ENCODE measurements at places on chromosomes 4 and X.

- no peak for DNase-seq
Measured at GRCh38 chr4:76307660-76308014, 1.1 kb downstream of the STBD1 start.

GRCh38 chrX:7247346-7247745 is 99.4 kb upstream of the PUDP start:
- no peak for DNase-seq

DNA sequence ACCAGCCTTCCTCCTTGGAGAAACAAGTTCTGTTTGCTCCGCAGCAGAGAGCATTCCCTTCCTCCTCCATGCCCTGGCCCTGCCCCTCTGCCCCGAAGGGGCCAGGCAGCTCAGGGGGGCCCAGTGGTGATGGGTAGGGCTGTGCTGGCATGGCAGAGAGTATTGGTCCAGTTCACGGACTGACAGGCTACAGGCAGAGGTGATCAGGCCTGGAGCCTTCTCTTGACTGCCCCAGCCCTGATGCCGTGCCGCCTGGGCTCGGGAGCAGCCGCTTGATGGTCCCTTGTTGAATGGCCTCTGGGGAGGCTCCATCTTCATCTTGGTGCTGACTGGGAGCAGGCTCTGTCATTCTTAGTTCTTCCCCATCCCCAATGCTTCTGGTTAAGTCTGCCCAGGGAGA is 9.6 kb downstream of the NLGN3 start:
- DNase-seq: no peak

- DNase-seq: no peak
Measured at GRCh38 chr4:161931089-161931488, 232.7 kb downstream of the FSTL5 start.

DNA sequence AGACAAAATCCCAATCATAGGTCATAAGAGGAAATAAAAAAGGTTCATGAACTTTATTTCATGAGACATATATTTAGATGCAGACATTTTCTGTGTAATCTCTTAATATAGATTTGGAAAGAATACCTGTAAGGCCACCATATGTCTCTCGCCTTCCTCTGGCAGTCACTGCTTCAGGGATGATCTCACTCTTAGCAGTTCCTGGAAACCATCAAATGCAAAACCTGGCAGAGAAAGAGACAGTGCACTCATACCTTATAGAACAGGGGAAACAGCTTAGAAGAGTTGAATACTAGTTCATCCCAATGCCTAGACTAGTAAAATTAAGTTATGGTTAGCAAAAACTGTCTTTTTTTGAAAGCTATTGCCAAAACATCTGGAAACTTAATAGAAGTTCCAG is 243.3 kb downstream of the GASK1B start:
- DNase-seq: no peak

- DNase-seq: no peak
Measured at GRCh38 chr4:124035364-124036041, 638.9 kb downstream of the SPRY1 start.

- no peak for DNase-seq
Measured at GRCh38 chr4:118736900-118737299, 51.7 kb downstream of the METTL14 start.

DNA sequence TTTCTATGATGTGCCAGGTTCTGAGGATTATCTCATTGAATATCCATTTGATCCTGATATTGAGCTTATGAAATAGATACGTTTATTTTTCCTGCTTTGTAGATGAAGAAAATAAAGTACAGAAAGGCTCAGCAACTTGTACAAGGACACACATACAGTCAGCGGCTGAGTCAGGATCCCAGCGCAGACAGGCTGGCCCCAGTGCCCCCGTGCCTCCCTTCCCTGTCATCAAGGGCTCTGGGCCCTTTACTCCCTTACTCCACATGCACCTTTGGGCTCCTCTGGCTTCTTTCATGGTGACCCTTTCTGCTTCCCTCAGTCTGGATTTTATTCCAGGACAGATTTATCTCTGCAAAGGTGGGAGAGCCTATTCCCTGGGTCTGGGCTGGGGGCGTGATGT is 12.8 kb downstream of the RASL11B start:
- DNase-seq: no peak

DNA sequence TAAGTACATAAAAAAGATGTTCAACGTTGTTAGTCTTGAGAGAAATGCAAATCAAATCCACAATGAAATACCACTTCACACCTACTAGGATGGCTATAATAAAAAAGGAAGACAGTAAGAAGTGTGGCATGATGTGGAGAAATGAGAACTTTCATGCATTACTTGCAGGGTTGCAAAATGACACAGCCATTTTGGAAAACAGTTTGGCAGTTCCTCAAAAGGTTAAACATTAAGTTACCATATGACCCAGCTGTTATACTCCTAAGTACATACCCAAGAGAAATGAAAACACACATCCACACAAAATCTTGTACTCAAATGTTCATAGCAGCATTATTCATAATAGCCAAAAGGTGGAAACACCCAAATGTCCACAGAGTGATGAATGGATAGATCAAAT is 25.8 kb upstream of the LIMCH1 start:
- DNase-seq: no peak

- no peak for DNase-seq
Measured at GRCh38 chr4:1505511-1506460, 99.5 kb upstream of the NKX1-1 start.

DNA sequence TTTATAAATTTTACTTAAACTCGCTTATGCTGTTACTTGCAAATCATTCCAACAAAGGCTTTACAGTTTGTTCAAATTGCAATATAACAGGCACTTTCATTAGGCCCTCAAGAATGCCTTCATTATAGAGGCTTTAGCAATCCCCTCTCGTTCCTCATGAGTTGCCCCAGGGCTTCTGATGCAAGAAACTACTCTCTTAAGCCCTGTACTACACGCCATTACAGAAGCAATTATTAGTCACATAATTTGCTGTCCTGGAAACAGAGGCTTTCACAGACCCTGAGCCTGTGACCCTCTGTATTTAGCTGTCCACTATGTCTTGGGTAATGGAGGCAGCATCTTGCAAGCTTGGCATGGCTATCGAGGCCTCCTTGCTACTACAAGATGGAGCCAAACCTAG is 965.9 kb upstream of the DIAPH2 start:
- no peak for DNase-seq

- no peak for DNase-seq
Measured at GRCh38 chrX:7127056-7127455, 20.5 kb upstream of the STS start.

GRCh38 chrX:55715847-55716246 is 1.7 kb upstream of the RRAGB start:
- DNase-seq: no peak

DNA sequence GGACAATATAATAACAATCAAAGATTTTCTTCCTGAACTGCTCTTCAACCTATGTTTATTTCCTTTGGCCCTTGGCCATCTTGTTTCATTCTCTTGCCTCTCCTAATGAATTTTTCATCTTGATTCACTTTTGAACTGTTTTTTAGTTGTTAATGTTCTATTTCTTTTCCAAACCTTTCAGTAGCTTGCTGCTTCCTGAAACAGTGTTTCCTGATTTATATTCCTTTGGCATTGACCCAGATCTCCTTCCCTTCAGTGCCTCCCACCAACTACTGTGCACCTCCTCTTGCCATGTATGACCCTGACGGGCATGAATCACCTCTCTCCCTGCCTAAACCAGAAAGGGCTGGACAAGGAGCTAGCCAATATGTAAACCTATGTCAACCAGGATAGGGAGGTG is 25.6 kb upstream of the SPP1 start:
- no peak for DNase-seq

- DNase-seq: no peak
Measured at GRCh38 chr4:83894831-83895230, 358.9 kb downstream of the GPAT3 start.

- no peak for DNase-seq
Measured at GRCh38 chrX:1676866-1677265, 62.0 kb downstream of the ASMT start.

DNA sequence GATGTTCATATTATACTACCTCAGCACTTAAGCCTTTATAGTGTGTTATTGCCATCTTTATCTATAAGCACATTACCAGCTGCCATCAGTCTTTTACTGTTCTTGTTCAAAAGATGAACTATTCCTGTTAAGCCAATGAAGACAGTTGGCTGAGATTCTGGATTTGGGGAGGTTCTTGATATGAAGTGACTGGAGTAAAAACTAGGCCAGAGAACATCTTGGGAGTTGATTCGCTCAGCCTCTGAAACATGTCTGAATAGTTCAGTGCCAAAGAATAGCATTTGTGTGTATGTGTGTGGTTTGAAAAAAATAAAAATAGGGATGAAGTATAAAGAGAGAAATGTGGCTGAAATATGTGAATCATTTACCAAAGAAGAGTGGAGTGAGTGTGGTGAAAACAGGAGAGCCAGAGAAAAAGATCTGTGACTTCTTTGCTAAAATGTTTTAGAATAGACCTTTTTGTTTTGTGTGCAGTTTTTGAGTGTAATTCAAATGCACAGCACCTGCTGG is 15.2 kb downstream of the EXOC1 start:
- no peak for DNase-seq

DNA sequence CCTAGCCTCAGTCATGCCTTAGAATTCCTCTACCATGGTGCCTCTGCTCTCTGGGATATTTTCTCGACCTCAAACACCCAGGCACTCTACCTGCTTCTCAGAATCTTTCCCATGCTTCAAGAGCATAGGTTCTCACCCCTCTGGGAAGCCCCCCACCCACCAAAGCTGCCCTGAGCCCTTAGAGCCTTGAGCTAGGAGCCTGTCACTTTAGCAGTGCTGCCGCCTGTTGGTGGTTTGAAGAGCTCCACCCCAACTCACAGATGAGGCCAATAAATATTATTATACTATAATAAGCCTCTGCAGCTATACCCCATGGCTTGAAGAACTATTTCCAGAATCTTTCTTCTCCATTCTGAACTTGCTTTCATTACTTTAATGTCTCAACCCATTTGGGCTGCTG is 109.7 kb downstream of the RTL5 start:
- no peak for DNase-seq

GRCh38 chrX:140104760-140105159 is 139.4 kb upstream of the CXorf66 start:
- DNase-seq: no peak

DNA sequence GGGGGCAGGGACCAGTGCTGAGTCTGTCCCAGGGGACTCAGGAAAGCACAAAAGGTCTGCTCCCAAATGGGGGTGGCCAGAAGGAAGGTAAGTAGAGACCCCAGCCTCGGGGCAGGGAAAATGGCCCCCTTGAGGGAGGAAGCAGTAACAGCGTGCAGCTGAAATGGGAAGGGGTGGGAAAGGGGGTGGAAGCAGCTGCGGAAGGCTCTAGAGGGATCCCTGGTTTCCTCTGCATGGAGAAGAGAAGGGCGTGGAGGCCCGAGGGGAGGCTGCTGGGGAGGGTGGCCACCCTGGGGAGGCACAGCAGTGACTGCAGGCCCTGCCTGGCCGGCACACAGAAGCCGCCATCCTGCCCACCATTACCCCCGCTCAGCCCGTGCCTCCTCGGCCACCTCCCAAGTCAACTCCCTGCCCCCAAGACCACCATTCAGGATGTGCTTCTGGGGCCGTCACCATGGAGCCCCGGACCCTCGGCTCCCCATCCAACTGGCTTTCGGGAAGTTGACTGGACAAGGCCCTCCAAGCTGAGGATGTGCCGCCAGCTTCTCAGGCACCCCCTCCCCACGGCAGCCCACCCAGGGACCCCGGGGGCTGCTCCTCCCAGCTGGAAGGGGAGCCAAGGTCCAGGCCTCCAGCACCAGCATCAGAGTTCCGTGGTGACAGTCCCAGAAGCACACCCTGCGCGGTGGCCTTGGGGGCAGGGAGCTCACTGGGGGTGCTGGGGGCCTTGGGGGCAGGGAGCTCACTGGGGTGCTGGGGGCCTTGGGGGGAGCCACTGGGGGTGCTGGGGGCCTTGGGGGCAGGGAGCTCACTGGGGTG is 23.6 kb downstream of the CFAP99 start:
- no peak for DNase-seq

GRCh38 chr4:8275548-8275910 is 6.0 kb downstream of the HTRA3 start:
- DNase-seq: no peak

DNA sequence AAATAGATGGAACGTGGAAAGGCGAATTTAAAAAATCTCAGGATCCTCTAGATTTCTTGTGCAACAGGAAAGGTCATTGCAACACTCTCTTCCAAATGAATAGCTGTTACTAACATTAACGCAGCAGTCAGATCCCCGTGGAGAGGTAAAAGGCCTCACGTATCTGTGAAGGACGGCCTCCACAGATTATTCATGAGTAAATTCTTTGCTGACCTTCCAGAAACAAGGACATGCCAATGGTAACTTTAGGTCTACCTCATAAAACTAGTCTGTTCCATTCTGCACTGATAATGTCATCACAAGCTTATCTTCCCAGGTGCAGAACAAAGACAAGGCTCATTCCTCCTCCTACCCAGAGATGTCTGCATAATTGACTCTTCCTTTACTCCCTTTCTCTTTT is 16.1 kb upstream of the REPS2 start:
- DNase-seq: no peak

- DNase-seq: no peak
Measured at GRCh38 chrX:102708900-102709299, 3.3 kb upstream of the GPRASP2 start.

DNA sequence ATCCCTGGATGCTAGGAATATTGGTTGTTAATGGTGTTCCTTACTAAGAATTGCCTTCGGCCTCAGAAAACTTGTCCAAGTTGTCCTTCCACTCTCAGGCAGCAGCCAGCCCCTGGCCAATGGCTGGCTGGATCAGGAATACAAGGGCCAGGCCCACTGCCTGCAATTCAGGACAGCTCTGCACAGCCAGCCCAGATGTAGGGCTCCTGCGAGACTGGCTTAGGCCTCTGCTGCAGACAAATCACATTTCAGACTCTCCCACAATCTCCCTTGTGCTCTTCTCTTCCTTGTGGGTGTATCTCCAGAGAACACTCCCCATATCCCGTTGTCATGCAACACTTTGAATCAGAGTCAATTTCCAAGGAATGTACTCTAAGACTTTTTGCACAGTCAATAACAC is 747.6 kb upstream of the FTHL17 start:
- no peak for DNase-seq

GRCh38 chrX:152619897-152620296 is 17.8 kb upstream of the GABRQ start:
- DNase-seq: no peak

DNA sequence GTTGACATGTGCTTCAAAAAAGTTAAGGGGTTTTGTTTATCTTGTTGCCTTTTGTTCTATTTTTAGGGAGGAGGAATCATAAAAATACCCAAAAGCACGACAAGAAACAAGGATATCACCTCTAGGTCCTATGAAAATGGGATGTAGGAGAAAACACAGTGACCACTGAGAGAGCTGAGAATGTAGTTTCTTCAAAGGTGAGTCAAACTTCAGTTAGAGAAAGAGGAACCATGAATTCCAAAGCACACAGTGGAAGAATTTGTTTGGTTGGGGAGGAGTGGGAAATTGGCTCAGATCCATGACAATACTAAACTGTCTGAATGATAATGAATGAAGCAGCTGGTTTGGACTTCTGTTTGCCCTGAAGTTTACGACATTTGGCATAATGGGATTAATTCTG is 19.1 kb upstream of the FRYL start:
- DNase-seq: no peak

Measured in stimulated activated CD8-positive, alpha-beta memory T cell treated with anti-CD3 and anti-CD28 coated beads, Interleukin-12 subunit alpha, Interleukin-12 subunit beta, amount 100 ng/mL, for 1 hour (primary cell).